K562 (cell line): ENCODE measurements at places on chromosomes 11 and 22. TPM values are rescaled to one million over a fixed set of nuclear protein-coding genes. Genes with fewer than 3 reads are reported as not detected.

GRCh38 chr11:34068111-34068510 lies 16.6 kb downstream of the CAPRIN1 start:
- DNase-seq: no peak
- H3K27ac ChIP-seq: no peak overlapping the region
- H3K4me3 ChIP-seq: no peak overlapping the region
- no peaks in the 10 kb centered on the region for H3K27me3 ChIP-seq
- peaks cover 3% of the 10 kb centered on the region for H3K4me1 ChIP-seq

DNA sequence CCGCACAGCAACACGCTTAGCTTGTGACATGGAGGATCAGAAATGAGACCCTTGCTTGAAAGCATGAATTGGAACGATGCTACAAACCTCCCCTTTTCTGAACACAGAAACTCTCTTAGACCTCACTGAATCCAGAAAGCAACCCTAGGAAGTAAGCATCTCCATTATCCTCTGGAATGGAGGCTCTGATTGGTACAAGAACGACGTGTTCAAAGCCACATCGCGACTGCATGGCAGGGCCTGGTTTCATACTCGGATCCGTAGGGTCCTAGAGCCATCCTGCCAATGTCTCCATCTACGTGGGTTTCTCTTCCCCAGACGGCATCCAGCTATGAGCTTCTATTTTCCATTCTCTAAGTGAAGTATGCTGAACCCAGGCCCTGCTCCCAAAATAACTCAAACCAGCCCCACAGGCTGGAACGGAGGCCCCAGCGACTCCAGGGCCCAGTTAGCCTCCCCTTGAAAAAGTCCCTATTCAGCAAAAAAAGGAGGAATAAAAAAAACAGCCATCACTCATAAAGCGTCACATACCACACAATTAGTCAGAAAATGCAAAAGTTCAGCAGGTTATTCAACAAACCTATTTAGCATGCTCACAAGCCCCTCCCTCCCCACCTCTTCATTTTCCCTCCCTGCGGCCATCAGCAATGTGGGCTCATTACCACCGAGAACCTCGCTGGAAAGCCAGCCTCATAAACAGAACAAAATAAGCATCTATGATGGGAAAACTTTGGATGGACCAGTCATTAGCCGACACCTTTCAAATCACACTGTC lies 7.1 kb upstream of the MN1 start:
- peaks cover 12% of the 10 kb centered on the region for H3K4me1 ChIP-seq
- no peak overlapping the region for H3K27ac ChIP-seq
- no peaks in the 10 kb centered on the region for H3K36me3 ChIP-seq
- DNase-seq: no peak
- H3K4me3 ChIP-seq: no peak overlapping the region

- no peaks in the 10 kb centered on the region for H3K27me3 ChIP-seq
- no peaks in the 10 kb centered on the region for H3K36me3 ChIP-seq
- H3K4me3 ChIP-seq: no peak overlapping the region
- H3K4me1 ChIP-seq: peaks cover 5% of the 10 kb centered on the region; the same call in 2 of the 3 replicates
- no peak for DNase-seq
These were observed 118.5 kb downstream of the APOL5 start for GRCh38 chr22:35835998-35836691.

DNA sequence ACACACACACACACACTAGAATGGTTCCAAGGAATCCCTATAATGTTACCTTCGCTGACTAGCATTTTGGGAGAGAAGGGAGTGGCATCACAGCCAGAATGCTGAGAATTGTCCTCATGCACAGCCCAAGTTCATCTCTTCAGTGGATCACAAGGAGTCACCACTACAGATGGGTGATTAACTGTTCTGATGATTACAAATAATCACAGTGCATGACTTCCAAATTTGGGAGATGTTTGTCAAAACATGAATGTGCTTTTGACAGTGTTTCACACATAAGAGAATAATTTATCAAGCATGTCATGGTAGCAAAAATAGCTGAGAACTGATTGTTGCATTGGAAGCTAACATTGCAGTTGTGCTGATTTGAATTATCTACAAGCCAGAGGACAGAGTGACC lies 80.9 kb upstream of the SC5D start:
- H3K4me3 ChIP-seq: no peak overlapping the region
- H3K27me3 ChIP-seq: no peaks in the 10 kb centered on the region
- H3K36me3 ChIP-seq: no peaks in the 10 kb centered on the region
- no peak overlapping the region for H3K27ac ChIP-seq

GRCh38 chr11:93361435-93361834 lies 30.9 kb downstream of the DEUP1 start:
- DNase-seq: no peak
- no peak overlapping the region for H3K27ac ChIP-seq
- H3K4me1 ChIP-seq: no peaks in the 10 kb centered on the region
- H3K36me3 ChIP-seq: no peaks in the 10 kb centered on the region
- no peaks in the 10 kb centered on the region for H3K27me3 ChIP-seq

- no peak overlapping the region for H3K4me3 ChIP-seq
- no peaks in the 10 kb centered on the region for H3K27me3 ChIP-seq
- H3K27ac ChIP-seq: no peak overlapping the region
- no peak for DNase-seq
These were observed 470.5 kb downstream of the ETS1 start for GRCh38 chr11:128116885-128117284.

- DNase-seq: no peak
- H3K36me3 ChIP-seq: peaks cover 69% of the 10 kb centered on the region; the same call in 2 of the 3 replicates
- no peak overlapping the region for H3K4me3 ChIP-seq
These were observed 25.8 kb downstream of the HPS4 start for GRCh38 chr22:26457661-26458272.

DNA sequence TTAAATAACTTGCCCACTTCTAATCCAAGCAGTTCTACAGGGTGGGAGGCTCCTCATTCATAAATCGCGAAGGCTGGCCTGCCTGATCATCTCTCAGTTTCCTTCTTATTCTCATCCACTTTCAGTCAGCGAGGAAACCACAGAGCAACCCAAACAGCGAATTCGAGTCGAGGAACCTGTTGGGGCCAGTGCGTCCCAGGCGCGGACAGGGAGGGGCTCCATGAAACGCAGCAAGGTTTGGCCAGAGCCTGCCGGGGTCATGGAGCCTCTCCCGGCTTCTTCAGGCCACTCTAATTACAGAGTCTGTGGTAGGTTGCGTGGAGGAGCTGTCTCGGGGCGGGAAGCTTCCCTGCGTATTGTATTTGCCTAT lies 741 bp upstream of the NAV2 start:
- no peaks in the 10 kb centered on the region for H3K36me3 ChIP-seq
- peaks cover 6% of the 10 kb centered on the region for H3K27me3 ChIP-seq
- peak; percentile 6 for DNase-seq
- H3K27ac ChIP-seq: peak overlapping the region; percentile 82
- H3K4me3 ChIP-seq: peak overlapping the region; percentile 44; the same call in 1 of the 2 replicates

- H3K27ac ChIP-seq: no peak overlapping the region
- H3K4me1 ChIP-seq: no peaks in the 10 kb centered on the region
- DNase-seq: no peak
- no peak overlapping the region for H3K4me3 ChIP-seq
These were observed 908.5 kb downstream of the BRD1 start for GRCh38 chr22:48919187-48919590.

GRCh38 chr11:76564364-76564763 lies 106.2 kb downstream of the LRRC32 start:
- H3K27me3 ChIP-seq: no peaks in the 10 kb centered on the region
- no peaks in the 10 kb centered on the region for H3K4me1 ChIP-seq
- no peaks in the 10 kb centered on the region for H3K36me3 ChIP-seq
- DNase-seq: no peak

- DNase-seq: no peak
- no peaks in the 10 kb centered on the region for H3K36me3 ChIP-seq
- no peaks in the 10 kb centered on the region for H3K27me3 ChIP-seq
- H3K4me3 ChIP-seq: no peak overlapping the region
- no peak overlapping the region for H3K27ac ChIP-seq
These were observed 47.0 kb downstream of the YAP1 start for GRCh38 chr11:102157219-102157618.

DNA sequence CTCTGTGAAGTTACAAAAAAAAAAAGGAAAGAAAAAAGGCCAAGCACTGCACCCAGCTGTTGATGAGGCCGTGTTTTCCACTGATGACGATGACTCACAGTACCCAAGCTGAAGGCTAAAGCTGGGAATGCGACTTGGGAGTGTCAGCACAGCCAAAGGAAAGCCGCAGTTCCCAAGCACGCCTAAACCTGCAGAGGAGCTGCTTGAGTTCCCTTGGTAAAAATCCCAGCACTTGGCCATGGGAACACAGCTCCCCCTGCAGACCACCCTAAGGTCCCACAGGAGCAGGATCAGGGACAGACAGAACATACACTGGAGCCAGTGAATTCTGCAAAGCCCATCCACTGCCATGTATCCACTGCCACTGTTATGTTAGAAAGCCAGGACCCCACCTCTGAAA lies 39.9 kb downstream of the SERGEF start:
- H3K27me3 ChIP-seq: no peaks in the 10 kb centered on the region
- H3K4me3 ChIP-seq: no peak overlapping the region
- DNase-seq: peak; percentile 58
- no peak overlapping the region for H3K27ac ChIP-seq
- H3K4me1 ChIP-seq: no peaks in the 10 kb centered on the region

DNA sequence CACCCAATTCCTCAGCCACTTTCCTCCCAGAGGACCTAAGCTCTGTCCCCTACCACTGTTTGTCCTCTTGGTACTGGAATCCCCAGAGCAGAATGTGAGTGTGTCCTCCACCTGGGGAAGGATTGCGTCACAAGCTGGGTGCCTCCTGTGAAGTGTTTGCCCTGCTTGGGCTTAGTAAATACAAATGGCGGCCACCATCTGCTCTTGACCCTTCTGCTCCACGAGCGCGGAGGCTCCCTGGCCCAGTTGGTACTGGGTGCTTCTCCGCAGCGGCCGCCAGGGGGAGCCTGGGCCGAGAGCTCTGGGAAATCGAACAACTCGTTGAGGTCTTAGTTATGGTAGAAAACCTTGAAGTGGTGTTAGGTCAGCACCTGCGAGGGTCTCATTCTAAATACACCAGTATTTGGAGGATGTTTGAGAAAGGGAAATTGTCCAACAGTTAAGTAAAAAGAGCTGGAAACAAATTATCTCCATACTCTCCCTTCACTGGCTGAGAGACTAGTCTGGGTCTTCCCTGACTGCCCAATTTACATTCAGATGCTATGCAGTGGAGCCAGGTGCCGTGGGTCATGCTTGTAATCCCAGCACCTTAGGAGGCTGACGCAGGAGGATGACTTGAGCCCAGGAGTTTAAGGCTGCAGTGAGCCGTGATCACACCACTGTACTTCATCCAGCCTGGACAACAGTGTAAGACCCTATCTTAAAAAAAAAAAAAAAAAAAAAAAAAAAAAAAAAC lies 74.6 kb upstream of the TEAD1 start:
- DNase-seq: peak; percentile 65
- H3K4me1 ChIP-seq: peaks cover 4% of the 10 kb centered on the region
- H3K27me3 ChIP-seq: no peaks in the 10 kb centered on the region
- no peak overlapping the region for H3K4me3 ChIP-seq
- no peaks in the 10 kb centered on the region for H3K36me3 ChIP-seq

DNA sequence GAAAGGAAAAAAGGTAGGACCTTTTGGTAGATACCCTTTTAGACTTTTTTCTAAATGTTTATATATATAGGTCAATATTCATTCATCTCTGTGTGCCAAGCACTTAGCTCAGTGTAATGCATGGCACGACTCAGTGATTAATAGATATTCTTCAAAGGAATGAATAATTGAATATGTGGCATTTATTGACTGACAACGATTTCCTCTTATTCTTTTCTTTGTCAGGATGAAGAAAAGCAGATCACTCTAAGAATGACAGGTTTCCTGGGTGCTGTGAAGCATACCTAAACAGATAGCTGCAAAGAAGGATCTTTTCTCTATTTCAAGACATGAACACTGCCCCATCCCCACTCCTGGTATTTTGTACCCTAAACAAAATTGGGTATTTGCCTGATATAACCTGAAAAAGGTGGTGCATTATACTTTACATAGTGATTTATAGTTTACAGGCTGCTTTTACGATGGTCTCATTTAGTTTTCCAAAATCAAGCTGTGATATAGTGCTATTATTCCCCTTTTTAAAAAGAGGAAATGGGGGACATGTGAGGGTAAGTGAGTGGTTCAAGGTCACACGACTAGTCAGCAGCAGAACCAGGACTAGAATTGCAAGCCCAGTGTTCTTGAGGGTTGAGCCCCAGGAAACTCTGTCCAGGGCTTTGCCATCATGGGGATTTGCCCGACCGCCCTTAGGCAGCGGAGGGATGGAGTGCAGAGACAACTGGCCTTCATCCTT lies 32.9 kb upstream of the CLMP start:
- H3K4me1 ChIP-seq: no peaks in the 10 kb centered on the region
- H3K27me3 ChIP-seq: peaks cover 2% of the 10 kb centered on the region; the same call in 1 of the 3 replicates
- no peak overlapping the region for H3K27ac ChIP-seq
- no peak for DNase-seq
- H3K36me3 ChIP-seq: no peaks in the 10 kb centered on the region
- H3K4me3 ChIP-seq: no peak overlapping the region

DNA sequence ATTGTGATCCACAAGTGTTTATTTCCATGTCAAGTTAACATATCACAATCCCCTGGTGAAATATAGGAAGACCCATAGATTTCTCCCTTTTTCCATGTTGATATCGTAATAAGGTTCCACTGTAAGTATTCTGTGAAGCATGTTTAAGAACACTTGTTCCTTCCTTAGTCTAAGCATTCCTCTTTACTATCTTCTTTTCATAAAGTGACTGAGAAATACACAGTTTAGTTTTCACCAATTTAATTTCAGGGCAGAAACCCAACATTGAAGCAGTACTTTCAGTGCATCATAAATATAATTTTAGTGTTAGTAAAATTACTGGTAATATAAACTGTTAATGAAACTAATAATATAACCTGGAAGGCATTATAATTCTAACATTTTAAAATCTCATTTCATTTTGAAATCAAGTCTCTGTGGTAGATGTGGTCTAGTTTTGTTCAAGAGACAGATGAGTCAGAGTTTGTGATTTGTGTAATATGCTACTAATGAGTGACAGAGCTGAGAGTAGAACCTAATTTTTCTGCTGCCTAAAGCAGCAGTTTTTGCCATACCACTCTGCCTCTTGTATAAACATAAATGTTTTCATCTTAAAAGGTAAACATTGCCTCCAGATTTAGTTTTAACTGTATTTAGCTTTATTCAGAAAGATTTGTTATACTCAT lies 79.4 kb downstream of the ATM start:
- H3K4me1 ChIP-seq: no peaks in the 10 kb centered on the region
- H3K4me3 ChIP-seq: no peak overlapping the region
- no peak overlapping the region for H3K27ac ChIP-seq
- H3K27me3 ChIP-seq: no peaks in the 10 kb centered on the region
- peaks cover 20% of the 10 kb centered on the region; the same call in 2 of the 3 replicates for H3K36me3 ChIP-seq

- no peak for DNase-seq
- no peak overlapping the region for H3K27ac ChIP-seq
- H3K27me3 ChIP-seq: no peaks in the 10 kb centered on the region
- no peak overlapping the region for H3K4me3 ChIP-seq
These were observed 11.0 kb downstream of the RBFOX2 start for GRCh38 chr22:36017651-36018091.

GRCh38 chr11:60950024-60950423 lies 2.0 kb downstream of the SLC15A3 start:
- DNase-seq: no peak
- H3K4me3 ChIP-seq: no peak overlapping the region
- H3K27ac ChIP-seq: no peak overlapping the region
- H3K36me3 ChIP-seq: no peaks in the 10 kb centered on the region
- peaks cover 6% of the 10 kb centered on the region for H3K4me1 ChIP-seq

GRCh38 chr11:73389134-73389525 lies 12.9 kb downstream of the RELT start:
- peaks cover 60% of the 10 kb centered on the region; the same call in 2 of the 3 replicates for H3K36me3 ChIP-seq
- DNase-seq: no peak
- peaks cover 79% of the 10 kb centered on the region for H3K4me1 ChIP-seq
- H3K27ac ChIP-seq: no peak overlapping the region
- no peaks in the 10 kb centered on the region for H3K27me3 ChIP-seq

Gene WNT11
- 0.09 TPM in 1 of 2 replicates, not detected in the other for total RNA-seq

Gene SCN2B
- total RNA-seq: not detected in 2 replicates

Gene OR8D4
- total RNA-seq: not detected in 2 replicates

Gene ACR
- total RNA-seq: not detected in 2 replicates

Gene ST13
- total RNA-seq: 172 and 195 TPM in 2 replicates

Gene OR56A1
- total RNA-seq: not detected in 2 replicates
